ENCODE measurements at places on chromosomes 1 and 21. TPM values are rescaled to one million over a fixed set of nuclear protein-coding genes. Genes with fewer than 3 reads are reported as not detected.
A peak's percentile ranks its signal among the peaks of the same experiment; 100 is the strongest.

- DNase-seq: no peak
Observed at GRCh38 chr1:11563560-11564069, 84.7 kb downstream of the DISP3 start.

GRCh38 chr21:31034378-31034777 is 3.9 kb downstream of the KRTAP19-8 start:
- no peak for DNase-seq

GRCh38 chr1:44807364-44808062 is 362 bp upstream of the DYNLT4 start:
- peak; percentile 99 for DNase-seq

DNA sequence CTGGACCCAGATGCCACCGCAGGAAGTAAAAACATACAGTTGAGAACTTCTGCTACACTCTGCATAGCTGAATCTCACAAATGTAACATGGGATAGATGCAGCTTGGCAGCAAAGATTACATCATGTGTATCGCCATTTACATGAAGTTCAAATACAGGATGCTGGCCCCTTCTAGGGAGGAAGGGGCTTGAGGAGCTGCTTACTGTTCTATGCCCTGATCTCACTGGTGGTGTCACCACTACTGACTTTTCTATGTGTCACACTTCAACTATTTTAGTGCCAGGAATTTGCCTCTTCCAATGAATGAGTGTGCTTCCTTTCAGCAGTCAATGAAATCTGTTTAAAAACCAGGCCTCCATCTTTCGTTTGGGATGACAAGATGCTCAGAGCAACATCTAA is 31.1 kb downstream of the MRAP start:
- DNase-seq: no peak

- DNase-seq: no peak
Observed at GRCh38 chr1:115293899-115294298, 44.1 kb downstream of the NGF start.

DNA sequence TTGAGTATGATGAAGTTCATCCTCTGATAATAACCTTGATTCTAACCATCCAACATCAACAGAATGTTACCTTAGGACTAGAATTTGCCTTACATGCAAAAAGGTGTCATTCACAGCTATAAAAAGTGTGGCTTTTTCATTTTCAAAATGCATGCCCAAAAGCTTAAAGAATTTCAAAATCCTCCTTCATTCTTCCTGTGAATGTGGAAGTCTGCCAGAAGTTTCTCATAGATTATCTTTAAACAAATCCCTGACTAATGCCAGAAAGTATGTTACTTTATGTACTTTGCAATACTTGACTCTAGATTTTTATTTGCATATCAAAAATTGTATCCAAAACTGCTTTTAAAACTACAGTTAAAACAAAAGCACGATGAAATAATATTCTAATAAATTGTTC is 270.6 kb upstream of the ZRANB2 start:
- no peak for DNase-seq

GRCh38 chr1:160711602-160712311 is at the start of gene CD48:
CD48 (minus strand) TSS chr1:160711822; CDS start chr1:160711763, 59 bp downstream.
- DNase-seq: no peak

DNA sequence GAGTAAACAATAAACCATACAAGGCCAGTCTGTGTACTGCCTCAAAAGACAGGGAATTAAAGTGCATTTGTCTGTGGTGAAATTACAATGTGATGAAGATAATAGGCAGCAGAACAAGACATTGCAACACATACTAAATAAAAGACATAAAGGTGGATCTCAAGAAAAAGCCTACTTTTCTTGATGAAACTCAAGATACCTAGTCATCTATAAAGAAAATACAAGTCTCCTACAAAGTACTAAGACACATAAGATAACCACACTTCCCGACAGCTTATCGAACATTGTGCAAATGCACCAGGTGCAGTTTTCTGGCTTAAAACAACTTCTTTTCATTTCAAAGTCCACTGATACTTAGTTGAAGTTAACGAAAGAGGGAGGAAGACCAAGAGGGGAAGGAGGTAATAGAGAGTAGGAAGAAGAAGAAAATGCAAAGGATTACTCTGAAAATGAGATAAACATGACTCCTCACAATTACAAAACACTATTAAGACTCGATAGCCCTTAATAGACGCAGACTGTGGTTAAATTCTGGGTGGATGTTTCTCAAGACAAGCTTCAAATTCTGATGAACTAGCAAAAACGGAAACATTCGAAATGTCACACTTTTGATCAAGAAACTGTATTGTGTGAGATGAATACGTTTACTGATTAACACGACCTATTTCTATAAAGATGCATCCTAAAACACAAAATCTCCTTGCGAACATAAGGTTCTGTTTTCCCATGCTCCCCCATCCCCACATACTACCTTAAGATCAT is 2.0 kb downstream of the HNRNPR start:
- no peak for DNase-seq

- DNase-seq: no peak
Observed at GRCh38 chr1:168134132-168134531, 2.6 kb downstream of the GPR161 start.

DNA sequence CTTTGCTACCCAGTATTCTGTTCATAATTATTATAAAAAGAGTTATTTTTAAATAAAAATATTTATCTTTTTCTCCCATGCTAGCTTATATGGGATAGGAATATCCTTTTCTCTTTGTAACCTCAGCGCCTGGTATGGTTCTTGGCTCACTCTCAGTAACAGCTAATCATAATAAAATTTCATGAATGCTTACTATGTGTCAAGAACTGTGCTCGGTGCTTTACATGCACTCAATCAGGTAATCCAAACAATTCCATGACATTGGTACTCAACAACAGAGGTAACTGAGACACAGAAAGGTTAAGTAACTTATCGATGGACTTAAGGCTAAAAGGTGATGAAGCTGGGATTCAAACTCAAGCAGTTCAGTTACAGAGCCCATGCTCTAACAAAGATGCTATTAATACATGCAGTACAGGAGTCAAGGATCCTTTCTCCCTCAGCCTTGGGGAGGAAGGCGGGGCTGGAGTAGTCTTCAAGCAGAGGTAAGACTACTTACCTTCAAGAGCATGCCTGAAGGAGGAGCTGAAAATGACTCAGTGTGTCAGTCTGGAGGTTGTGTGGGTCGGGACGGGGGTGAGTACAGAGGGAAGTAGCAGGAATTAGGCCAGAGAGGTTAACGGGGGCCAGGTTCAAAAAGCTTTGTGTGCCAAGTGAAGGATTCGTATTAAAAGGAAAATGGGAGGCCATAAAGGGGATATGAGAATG is 73.4 kb downstream of the PLPPR5 start:
- DNase-seq: no peak

GRCh38 chr1:183864611-183865010 is 59.7 kb downstream of the RGL1 start:
- DNase-seq: no peak

DNA sequence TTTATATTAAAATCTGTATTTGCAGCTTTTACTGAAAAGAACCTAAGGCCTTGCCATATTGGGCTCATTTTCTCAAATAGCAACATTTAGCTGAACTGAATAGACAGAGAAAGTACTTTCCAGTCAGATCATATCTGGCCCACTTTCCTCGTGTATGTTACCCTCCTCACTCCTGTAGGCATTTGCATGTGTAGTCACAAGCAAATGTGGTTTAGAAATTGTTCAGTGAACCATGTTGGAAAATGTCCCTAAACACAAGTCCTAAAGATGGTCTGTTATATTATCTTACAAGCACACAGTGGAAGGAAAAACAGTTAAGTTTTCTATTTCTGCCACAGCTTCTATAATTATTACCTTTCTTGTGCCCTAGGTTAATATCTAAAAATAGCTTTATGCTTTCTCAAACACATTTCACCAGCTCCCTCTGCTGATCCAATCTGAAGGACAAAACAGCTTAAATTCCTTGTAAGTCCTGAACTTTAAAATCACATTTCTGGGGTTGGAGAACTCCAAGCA is 606 bp upstream of the FMO4 start:
- no peak for DNase-seq

- no peak for DNase-seq
Observed at GRCh38 chr1:231238298-231238697, 2.7 kb upstream of the GNPAT start.

DNA sequence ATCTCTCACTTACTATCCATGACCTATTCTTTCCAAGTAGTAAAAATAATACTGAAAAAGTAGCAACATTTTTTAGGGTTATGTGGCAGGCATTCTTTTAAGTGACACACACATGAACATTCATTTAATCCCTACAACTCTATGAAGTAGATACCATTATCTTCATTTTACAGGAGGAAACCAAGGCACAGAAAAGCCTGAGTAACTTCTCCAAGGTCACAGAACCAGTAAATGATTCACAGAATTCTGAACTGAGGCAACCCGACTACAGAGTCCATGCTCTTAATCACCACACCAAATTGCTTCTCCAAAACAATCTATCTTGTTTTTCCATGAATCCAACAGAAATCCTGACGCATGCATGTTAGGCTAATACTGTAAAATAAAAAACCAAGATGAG is 17.5 kb downstream of the FUBP1 start:
- no peak for DNase-seq

- no peak for DNase-seq
Observed at GRCh38 chr1:5992814-5993555, 760 bp upstream of the NPHP4 start.

- no peak for DNase-seq
Observed at GRCh38 chr1:116258668-116259419, 114.2 kb upstream of the ATP1A1 start.

GRCh38 chr1:41500378-41500777 is 15.9 kb upstream of the EDN2 start:
- peak; percentile 68 for DNase-seq

DNA sequence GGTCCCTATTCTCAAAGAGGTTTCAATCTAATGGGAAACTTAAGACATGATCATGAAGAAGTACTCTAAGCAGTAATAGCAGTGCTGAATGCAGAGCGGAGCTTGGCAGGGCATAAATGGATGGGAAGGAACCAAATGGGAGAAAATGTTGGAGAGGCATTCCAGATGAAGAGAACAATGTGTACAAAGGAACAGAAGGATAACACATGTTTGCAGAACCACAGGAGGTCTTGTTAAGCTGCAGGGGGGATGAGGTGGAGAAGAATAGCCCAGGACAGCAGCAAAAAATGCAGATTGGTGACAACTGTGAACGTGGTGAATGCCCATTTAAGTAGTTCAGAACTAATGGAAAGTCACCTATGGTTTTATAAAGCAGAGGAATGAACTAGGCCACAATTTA is 99.1 kb downstream of the ASTN1 start:
- DNase-seq: no peak

DNA sequence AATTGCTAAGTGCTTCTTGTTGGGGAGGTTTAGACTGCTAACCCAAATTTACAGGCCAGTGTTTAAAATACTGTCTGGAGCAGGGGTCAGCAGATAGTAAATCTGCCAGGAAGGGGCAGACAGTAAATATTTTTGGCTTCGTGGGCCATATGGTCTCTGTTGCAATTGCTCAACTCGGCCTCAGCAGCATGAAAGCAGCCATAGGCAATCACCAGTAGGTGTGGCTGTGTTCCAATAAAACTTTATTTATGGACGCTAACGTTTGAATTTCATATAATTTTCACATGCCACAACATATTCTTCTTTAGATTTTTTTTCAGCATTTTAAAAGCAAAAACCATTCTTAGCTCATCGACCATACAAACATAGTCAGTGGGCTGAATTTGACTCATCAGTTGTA is 172.7 kb downstream of the BRINP2 start:
- DNase-seq: no peak

DNA sequence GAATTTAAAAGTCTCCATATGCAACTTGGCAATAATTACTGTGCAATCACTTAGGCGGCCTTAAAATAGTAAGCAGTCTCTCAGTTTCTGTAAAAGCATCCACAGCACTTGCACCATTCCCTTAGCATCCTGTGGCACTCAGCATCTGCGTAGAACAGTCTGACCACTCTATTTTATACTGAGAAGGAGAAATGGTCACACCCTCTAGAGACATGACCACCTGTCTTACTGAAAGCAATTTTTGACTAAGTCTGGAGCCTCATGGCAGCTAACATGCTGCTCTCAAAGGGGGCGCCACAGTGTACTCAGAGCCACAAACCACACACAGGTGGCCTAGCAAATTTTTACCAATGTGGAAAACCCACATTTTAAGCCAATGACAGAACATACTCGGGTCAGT is 62.0 kb downstream of the KCNK1 start:
- no peak for DNase-seq

- DNase-seq: no peak
Observed at GRCh38 chr1:27531959-27532685, 42.2 kb upstream of the WASF2 start.

GRCh38 chr1:183850852-183851251 is 45.9 kb downstream of the RGL1 start:
- DNase-seq: no peak

The KIF26B gene
- not detected for total RNA-seq

The DNAI4 gene
- not detected for total RNA-seq

The TRABD2B gene
- 7.9 TPM for total RNA-seq

The IGSF5 gene
- not detected for total RNA-seq

The UTS2 gene
- total RNA-seq: not detected

The FAM167B gene
- total RNA-seq: 26.1 TPM

The CHD5 gene
- 4.0 TPM for total RNA-seq

The CYP2J2 gene
- not detected for total RNA-seq
